Activated CD4-positive, alpha-beta T cell treated with anti-CD3 and anti-CD28 coated beads for 1 hour (primary cell): ENCODE measurements at places on chromosomes 1 and 21.

GRCh38 chr1:56638248-56638647 is 6.9 kb upstream of the PRKAA2 start:
- DNase-seq, result no peak

DNA sequence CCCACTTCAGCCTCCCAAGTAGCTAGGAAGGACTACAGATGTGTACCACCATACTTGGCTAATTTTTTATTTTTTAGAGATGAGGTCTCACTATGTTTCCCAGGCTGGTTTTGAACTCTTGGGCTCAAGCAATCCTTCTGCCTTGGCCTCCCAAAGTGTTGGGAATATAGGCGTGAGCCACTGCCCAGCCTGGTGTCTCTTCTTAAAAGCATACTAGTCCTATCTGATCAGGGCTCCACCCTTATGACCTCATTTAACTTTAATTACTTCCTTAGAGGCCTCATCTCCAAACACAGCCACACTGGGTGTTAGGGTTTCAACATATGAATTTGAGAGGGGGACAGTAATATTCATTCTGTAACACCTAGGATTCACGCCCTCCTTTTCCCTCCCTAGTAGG is 130.9 kb downstream of the GLIS1 start:
- DNase-seq, result no peak

DNA sequence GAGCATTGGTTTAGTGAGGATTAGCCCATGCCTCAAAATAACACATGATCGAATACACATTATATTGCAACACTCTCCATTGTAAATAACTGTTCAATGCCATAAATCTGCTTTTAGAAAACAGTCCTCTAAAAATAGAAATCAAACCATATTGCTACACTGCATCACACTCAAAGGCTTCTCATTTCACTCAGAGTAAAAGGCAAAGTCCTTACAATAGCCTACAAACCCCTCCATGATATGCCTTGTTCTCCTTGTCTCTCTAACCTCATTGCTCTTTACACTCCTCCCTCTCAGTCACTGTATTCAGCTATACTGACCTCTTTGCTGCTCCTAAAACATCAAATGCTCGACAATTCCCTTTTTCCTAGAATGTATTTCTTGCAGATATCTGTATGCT is 64.2 kb downstream of the CYYR1 start:
- no peak for DNase-seq

- no peak for DNase-seq
Observed at GRCh38 chr1:11147197-11147770, 41.9 kb upstream of the ANGPTL7 start.

DNA sequence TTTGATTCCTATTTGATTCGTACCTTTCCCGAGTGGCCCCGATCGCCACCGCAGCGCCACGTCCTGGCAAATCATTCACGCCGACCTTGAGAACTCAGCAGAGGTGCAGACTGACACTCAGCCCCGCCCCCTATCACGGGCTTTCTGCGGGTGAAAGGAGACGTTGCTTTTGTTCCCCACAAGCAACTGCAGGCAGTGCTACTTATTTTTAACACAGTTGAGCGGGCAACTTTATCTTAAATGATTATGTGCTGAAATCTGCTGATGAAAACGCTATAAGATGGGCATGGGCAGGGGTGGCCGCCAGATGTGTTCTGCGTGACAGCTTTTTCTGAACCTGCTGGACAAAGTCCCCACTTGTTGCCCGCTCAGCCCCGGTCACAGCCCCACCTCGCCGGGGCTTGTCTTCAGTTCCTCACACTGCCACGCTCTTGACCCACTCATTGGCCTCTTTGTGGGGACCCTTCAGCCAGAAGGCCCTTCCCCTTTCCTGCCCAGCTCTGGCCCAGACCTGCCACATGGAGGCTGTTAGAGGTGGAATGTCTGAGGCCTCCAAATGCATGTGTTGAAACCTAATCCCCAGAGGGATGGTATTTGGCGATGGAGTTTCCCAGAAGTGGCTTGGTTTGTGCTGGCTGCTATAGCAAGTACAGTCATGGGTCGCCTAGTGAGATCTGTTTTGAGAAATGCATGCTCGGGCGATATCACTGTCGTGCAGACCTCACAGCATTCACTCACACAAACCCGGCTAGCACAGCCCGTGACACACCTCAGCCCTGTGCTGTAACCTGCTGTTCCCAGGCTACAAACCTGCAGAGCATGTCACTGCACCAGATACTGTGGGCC is 15.7 kb upstream of the PDXK start:
- no peak for DNase-seq

GRCh38 chr1:247417831-247418230 is 1.9 kb downstream of the NLRP3 start:
- no peak for DNase-seq
